Kasumi-1 (cell line): ENCODE measurements at places on chromosomes 2 and 18.

DNA sequence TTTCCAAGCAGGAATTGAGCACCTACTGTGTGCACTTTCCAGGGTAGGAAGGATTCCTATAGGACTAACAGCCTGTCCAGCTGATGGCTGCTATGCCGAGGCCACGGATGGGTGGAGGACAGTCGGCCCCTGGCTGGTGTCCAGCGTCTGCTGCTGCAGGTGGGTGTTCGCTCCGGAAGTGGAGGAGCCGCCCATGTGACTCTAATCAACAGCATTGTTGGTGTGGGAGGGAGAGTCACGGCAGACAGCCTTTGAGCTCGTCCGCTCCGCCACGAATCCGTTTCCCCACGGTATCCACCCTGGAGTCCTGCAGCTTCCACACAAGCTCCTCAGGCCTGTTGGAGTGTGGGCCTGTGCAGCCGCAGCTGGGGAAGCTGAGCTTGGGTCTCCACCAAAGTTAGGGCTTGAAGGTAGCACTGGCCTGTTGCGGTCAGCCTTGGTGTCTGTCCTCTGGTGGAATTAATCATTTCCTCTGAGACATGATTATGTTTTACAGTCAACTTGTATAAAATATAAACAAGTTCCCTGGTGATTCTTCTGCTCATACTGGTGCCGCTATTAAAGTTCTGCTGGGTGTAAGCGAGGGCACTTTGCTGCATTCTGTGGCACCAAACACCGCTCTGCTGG is 185.9 kb upstream of the TPO start:
- DNase-seq: no peak

DNA sequence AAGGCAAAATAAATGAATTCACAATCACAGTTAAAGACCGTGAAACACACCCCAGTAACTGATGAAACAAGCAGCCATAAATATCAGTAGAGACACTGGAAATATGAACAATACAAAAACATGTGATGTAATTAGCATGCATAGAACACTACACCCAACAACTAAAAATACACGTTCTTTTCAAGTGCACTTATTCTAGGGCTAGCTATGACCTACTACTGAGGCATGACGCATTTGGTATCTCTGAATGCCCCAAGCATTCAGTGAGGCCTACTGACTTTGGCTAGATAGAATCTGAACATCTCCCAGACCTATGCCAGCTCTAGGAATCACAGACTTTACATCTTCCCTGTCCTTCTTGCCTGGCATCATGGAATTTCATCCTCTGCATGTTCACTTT is 450.0 kb upstream of the ID2 start:
- no peak for DNase-seq

DNA sequence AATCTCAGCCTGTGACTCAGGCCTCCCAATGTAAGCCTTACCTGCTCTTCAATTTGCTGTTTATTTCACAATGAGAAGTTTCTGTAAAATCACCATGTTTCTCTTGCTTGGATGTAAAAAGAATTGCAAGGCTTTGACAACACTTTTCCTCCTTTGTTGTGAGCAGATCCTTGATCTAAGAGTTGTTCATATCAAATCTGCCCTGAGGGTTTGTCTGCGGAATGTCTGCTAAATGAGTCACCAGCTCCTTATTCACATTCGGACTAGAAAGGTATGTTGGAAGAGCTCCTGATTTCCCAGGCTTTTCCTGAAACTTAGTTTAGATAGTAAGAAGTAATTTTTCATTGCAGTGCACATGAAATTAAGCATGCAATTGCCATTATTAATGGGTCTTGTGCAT is 268.2 kb upstream of the TCF4 start:
- DNase-seq: no peak

- peak; percentile 6 for DNase-seq
Measured at GRCh38 chr2:535222-535621, 142.0 kb downstream of the TMEM18 start.

DNA sequence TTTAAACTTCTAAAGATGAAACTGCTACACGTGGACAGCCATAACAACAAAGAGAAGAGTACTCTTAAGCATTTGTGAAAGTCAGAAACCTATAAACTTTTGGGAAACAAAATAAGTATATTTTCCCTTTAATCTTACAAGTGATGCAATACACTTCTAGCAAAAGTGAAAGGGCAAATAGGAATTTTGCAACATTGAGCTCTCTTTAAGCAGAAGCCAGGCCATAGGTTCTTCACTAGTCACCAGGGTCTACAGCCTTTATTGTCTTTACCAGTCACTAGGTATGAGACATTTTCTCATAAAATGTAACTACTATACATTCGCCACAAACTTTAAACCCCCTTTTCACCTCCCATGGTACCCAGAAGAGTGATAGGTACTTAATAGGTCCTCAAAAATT is 37.5 kb downstream of the SCN1A start:
- no peak for DNase-seq

- DNase-seq: no peak
Measured at GRCh38 chr2:101187131-101187530, 35.9 kb upstream of the TBC1D8 start.
